ENCODE measurements at places on chromosomes 12 and 14.

GRCh38 chr14:90274808-90275457 is 18.6 kb downstream of the PSMC1 start:
- peak; percentile 20 for DNase-seq

DNA sequence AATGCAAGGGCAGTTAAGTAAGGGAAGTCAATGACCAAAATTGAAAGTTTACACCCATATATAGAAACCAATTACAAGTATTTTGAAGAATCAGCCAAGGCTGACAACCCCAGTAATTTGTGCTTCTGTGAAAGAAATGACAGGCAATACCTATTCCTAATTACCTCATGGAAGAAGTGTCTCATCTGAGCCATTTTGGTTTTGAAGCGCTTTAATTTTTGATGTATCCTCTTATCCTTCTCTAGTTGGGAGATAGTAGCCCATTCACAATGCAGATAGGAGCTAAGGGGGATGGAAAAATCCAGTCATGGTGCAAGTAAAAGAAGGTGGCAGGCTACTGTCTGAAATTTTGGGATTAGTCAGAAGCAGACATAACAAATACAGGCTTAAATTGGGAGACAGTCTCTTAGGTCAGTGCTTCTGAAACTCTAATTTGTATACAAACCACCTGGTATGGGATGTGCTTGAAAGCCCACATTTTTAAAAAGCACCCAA is 30.4 kb upstream of the SUPT16H start:
- DNase-seq = no peak

DNA sequence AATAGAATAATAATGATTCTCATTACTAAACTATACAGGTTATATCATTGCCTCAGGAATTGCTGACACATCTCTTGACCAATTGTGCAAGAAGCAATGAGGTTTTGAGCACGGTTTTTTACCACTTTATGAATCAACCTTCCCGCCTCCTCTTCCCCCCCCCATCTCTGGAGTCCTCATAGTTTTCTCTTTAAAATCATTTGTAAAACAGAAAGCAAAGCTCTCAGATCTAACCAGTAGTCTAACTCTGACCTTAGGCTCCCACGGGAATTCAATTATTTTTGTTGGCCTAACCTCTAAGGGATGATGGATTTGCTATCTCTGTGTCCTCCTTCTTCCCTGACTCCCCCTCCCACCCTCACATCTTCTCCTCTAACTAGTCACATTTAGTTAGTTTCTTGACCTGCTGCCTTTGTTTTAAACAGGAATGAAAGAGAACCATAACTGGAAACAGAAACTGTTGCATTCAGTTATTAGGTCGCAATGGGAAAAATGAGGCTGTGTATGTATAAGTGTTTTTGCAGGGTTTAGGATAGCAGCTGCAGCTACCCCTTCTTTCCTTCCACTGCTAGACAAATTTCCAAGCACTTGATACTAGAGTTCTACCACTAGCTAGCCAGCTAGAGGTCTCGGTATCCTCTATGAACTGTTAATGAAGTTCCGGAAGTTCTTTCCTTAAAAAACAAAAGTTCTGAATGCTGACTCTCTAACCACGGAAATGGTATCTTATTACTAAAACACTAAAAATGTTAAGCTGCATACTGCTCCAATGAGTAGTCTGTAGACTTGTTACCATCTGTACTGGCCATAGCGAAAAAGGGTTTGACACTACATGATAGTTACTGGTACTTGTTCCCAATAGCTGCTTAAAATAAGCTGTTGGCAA is 65.4 kb downstream of the TAOK3 start:
- DNase-seq = peak; percentile 20

- DNase-seq = no peak
These were observed 318.8 kb downstream of the NAV3 start for GRCh38 chr12:78149459-78149858.

- no peak for DNase-seq
These were observed 266.2 kb downstream of the RAD51B start for GRCh38 chr14:68085742-68086141.

DNA sequence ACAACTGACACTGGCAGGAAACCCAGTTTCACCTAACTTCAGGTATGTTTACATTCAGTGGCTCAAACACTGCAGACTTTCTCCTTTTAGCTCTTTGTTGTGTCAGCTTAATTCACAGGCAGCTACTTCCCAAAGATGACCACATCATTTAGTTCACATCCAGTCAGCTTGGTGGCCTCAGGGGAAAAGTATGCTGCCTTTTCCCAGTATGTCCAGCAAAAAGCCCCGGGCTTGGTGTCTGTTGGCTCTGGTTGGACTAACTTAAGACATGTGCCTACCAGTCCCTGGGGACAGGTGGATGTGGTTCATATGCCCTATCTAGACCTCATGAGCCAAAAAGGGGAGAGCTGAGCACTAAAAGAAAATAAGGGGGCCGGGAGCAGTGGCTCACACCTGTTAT is 56.4 kb downstream of the GOLGA5 start:
- no peak for DNase-seq

- no peak for DNase-seq
These were observed 44.6 kb upstream of the CNTN1 start for GRCh38 chr12:40647651-40648050.

GRCh38 chr12:100154474-100155247 is 12.0 kb upstream of the BLTP3B start:
- peak; percentile 73 for DNase-seq

DNA sequence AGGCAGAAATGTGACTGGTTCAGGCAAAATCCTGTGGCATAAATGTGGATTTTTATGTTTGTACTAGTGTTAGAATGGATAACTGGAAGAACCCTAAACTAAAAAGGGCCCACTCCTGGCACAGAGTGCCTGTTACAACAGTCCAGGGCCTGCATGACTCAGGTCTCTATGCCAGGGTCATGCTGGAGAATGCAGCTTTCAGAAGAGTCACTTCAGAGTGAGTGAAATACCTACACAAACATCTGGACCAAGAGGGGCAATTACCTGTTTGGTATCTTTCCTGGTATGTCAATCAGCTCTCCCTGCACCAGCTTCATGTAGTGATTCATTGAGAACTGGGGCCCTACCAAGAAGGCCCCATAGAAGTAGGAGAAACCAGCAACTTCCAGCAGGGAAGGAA is 10.0 kb downstream of the EMG1 start:
- DNase-seq = no peak

DNA sequence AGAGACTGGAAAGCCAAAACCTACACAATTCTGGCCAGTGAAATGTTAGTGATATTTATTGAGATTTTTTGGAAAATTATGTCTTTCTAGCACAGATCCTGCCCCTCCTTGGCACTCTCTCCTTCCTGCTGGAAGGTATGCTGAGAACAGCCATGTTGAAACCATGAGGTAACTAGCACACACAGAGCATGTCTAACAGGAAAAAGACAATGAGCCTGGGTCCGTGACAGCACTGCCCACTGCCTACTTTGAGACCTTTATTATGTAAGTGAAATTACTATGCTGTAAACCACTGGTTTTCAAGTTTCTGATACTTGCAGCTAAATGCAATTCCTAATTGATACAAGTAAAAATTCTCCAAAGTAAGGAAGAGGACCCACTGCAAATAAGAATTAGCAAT is 81.6 kb upstream of the SINHCAF start:
- no peak for DNase-seq

GRCh38 chr12:96104566-96104965 is 69.2 kb upstream of the LTA4H start:
- no peak for DNase-seq

DNA sequence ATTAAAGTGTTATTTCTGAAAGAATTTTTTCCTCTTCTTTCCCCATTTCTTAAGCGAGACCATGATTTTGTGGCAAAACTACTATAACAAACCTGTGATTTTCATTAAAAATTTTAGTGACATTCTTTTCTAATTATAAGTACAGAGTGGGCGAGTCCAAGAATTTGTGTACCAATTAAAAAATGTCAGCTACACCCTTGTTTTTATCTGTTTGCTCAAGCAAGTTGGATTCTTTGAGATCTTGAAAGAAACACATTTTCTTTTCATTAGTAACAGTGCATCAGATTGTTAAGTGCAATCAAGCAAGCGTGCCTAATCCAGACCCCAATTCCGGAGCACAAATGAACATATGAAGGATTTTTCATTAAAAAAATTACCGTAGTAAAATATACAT is 338.8 kb upstream of the DDHD1 start:
- no peak for DNase-seq

- DNase-seq = no peak
These were observed 10.3 kb downstream of the ZBTB39 start for GRCh38 chr12:56995930-56996496.

- no peak for DNase-seq
These were observed 9.8 kb downstream of the PSMA6 start for GRCh38 chr14:35301735-35302528.

DNA sequence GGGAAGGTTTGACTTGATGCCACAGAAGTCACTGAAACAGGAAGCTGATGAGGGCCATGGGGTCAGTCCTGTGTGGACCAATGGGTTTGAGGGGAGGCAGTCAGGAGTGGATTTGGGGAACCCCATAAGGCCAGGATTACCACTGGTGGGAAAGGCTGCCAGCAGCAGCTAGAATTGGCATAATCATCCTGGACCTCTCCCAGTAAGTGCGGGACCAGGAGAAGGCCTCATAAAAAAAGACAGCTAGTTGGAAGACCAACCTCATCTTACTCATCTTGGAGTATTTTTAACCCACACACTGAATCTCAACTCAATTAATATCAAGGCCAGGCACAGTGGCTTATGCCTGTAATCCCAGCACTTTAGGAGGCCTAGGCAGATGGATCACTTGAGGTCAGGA is 22.7 kb downstream of the TBX3 start:
- no peak for DNase-seq

DNA sequence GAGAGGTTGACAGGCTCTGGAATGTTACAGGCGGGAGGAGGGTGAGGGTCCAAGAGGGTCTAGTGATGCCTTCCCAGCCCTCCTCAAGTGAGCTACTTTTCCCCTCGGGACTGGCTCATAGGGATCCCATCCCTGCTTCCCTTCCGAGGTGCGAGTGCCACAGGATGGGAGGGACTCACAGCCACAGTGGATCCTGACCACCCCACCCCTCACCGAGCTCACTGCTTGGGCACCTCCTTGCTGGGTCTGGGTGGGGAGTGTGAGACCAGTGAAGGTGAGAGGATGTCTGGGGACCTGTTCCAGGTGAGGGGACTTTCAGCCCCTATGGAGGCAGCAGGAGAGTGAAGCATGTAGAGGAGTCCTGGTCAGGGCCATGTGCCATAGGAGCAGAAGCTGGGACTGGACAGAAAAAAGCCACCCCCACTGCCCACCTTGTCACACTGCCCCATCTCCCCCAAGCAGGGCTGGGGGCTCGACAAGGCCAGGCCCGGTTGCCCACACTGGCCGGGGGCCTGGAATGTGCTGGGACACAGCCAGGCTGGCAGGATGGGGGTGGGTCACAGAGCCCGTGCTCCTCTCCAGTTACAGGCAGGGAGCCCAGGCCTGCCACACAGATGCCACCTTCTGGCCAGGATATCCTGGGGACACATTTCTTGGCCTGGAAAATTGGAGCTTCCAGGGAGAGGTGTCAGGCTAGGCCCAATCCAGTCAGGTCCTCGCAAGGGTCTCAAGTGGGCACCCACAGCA is 1.7 kb upstream of the TNS2 start:
- DNase-seq = no peak

DNA sequence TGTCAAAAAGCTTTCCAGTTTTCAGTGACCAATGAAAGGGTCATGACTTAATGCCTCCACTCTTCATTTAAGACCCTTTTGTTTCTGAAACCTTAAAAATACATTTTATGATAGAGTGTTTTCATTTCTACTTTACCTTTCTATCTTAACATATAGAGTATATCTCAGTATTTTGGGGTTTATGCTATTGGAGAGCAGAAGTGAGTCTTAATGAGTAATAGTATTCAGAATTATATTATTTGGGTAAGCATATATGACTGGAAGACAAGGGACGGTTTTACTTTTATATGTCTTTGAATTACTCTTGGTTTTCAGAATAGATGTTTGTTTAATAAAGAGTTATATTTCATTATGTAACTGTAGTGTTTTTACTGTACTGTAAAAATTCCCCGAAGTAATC is 10.8 kb downstream of the ARHGAP5 start:
- no peak for DNase-seq

DNA sequence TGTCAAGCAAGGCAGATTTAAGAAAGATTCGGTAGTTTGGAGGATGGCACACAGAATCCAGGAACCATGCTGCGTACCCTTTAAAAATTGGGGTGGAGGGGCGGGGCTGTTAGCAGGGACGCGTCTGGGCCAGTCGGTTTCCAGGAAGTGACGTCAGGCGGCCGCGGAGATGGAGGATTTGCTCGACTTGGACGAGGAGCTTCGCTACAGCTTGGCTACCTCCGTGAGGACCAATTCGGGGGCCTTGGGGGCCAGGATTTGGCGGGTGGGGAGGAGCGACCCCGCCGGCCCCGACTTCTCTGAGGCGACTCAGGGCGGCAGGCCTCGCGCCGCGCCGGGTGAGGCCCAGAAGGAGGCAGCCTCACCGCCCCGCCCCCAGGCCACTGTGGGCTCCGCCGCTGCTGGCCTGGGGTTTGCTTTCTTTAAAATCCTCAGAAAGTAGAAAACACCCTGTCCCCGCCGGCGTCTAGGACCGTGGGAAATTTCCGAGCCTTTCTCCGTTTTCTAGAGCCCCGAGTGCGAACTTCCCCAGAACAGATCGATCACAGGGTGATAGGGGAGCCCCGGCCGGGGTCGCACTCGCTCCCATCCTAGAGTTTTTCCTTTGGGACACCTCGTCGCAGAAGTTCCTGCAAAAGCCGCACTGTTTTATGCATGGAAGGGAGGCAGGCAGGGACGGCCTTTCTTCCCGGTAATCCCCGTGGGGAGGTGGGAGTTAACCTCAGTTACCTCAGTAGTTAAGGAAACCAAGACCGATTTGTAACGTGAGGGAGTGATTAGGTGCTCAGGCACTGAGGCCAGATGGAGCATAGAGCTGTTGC is at the start of gene IFT43:
TSS of gene IFT43 (plus strand) at position 146 of the 821 bp plus-strand sequence. CDS start at position 170, 24 bp downstream.
- DNase-seq = peak; percentile 86

DNA sequence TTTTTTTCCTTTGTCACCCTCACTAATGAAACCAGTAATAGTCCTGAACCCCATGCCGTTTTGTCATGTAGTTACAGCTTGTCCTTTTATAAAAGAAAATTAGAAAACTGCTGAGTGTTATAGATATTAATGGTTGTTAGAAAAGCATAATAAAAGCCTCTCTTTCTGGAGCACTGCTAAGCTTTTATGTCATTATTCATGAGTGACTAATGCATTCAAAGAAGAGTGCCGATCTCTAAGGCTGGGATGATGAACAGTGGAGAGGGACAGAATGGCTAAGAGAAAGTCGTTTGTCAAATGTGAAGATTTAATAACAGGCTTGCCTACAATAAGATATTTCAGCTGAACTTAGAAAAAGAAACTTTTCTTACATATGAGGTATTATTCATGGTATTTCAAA is 121.6 kb downstream of the MGAT4C start:
- no peak for DNase-seq

- no peak for DNase-seq
These were observed 62.3 kb downstream of the BEGAIN start for GRCh38 chr14:100524933-100525243.

GRCh38 chr12:42118136-42118879 is 26.4 kb downstream of the GXYLT1 start:
- no peak for DNase-seq

- DNase-seq = no peak
These were observed 107.0 kb upstream of the PRICKLE1 start for GRCh38 chr12:42696406-42697149.

- DNase-seq = no peak
These were observed 35.0 kb downstream of the CRADD start for GRCh38 chr12:93712200-93712599.

Data from stimulated activated CD4-positive, alpha-beta T cell treated with anti-CD3 and anti-CD28 coated beads, Interleukin-2, amount 100 ng/mL, for 48 hours (primary cell).